ENCODE measurements at places on chromosomes 5 and 9.

DNA sequence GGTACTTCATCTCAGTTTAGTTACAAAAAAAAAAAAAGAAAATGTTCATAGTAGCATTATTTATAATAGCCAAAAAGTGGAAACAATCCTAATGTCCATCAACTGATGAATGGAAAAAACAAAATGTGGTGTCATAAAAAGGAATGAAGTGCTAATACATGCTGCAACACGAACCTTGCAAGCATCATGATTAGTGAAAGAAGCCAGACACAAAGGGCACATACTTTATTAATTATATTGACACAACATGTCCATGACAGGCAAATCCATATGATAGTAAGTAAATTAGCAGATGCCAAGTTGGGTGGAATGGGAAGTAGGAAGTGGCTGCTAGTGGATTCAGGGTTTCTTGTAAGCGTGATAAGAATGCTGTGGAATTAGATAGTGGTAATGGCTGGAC, 54.2 kb downstream of the PCDHGC5 start:
- no peak for DNase-seq

DNA sequence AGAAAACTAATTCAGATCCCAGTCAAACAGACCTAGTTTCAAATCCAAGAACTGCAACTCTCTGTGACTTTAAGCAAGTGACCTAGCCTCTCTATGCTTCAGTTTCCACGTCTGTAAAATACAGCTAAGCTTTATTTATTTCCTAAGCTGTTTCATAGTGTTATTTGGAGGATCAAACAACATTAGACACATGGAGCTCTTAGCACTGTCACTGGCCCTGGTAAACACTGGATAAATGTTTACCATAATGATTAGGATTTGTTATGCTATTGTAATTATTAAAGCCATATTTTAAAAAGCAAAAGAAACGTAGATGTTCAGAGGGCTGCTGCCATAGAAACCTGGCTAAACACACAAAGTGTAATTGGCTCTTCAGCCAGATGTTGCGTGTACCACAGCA, 26.6 kb upstream of the C5orf58 start:
- no peak for DNase-seq

DNA sequence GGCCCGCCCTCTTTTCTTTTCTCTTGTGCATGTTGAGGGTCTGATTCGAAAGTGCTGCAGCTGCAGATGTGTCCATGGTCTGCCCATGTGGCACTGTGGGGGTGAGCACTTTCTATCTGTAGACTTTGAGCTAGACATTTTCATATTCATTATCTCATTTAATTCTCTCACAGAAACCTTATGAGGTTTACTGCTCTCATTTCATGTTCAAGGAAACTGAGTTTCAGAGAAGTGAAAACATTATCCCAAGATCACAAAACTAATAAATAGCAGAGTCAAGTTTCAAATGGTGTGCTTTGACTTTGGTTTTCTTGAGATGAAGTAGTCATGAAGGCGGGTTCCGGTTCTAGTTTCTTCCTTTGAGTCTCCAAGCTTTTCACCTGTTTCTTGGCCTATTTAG, 536.5 kb upstream of the ZNF462 start:
- no peak for DNase-seq

DNA sequence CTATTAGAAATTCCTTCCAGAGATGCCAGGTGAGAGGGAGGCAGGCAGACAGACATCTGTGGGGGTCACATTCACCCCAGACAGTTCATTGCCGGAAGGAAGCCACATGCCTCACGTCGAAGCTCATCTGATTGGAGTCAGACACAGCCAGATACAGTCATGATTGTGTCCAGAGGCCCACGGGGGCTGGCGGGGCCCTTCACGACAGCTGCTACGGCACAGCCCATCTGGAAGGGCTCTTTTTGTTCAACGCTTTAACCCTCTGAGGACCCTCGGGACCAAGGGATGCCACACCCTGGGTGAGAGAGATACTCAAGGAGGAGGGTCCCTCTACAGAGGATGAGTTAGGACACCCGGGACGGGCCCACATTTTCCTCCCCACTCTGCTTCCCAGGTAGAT, 31.9 kb upstream of the GABRP start:
- DNase-seq, result no peak

- DNase-seq, result no peak
Measured at GRCh38 chr9:76725885-76726284, 38.4 kb upstream of the PCA3 start.

GRCh38 chr5:59660737-59661136, 232.8 kb downstream of the PDE4D start:
- no peak for DNase-seq

GRCh38 chr5:122715095-122715494, 59.8 kb upstream of the SNX2 start:
- DNase-seq, result no peak

DNA sequence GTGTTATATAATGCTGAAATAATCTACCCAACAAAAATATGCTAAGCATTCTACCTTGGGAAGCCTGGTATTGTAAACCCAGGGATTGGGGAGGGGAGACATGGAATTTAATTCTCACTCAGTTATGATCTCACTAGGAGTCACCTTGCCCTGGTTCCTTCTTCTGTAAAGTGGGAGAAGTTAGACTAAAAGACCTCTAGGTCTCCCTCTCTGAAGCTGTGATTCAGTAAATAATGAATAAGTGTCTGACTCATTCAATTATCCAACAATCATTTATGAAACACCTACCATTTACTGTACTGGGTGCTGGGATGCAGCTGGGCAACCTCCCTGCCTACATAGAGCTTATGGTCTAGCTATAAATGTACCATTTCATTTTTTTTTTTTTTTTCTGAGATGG, 20.2 kb upstream of the SPARC start:
- DNase-seq, result no peak

DNA sequence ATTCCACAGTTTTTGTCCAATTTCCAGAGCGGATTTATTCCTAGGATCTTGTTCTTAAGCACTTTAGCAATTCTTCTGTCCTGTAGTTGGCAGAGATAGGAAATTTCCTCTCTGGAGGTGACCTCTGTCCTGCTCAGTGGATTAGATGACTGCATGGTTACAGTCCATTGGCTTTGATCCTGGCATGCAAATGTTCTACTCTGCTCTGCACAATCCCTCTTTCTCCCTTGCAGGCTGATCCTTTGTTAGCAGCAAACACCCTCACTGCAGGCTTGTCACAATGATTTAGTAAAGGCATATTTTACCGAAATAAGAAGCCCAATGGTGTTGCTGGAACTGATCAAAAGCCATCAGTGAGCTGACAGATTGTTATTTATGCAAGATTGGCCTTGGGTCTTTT, 243.8 kb downstream of the COX7C start:
- DNase-seq, result no peak

DNA sequence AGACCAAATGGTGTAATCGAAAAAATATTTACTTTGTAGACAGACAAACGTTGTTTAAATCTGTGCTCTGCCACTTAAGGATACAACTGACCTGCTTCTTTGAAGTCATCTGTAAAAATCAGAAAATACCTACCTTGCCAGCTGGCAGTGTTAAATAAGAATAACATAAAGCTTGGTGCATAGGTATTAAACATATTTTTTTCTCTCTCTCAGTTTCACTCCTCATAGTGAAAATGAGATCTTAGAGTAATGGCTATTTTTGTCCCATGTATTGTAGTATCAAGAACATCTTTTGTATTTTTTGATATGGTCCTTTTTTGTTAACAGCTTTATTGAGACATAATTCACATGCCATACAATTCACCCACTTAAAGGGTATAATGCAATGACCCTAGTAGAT, 17.9 kb upstream of the RANBP17 start:
- no peak for DNase-seq

- no peak for DNase-seq
Measured at GRCh38 chr5:149603920-149604319, 22.6 kb downstream of the ARHGEF37 start.

DNA sequence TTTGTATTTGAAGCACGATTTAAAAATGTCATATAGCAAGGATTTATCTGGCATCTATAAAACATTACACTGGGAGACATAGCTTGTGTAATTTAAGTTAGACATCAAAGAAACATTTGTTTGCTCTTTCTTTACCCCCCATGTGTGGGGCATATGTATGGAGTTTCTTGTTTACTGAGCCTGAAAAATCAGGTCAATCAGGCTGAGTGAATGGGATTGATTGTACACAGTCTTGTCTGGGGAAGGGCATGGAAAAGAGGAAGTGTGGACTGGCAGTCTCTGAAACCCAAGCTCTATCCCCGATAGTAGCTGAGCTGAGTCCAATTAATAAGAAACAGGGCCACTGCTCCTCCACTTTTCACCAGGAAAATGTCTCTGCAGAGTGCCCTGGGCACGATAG, 49.4 kb downstream of the SLC46A2 start:
- no peak for DNase-seq

GRCh38 chr5:167949435-167949834, 342.0 kb upstream of the WWC1 start:
- DNase-seq, result no peak
